ENCODE measurements at places on chromosomes 16 and 17.

GRCh38 chr16:19861811-19862327, 22.8 kb downstream of the GPRC5B start:
- DNase-seq: no peak

DNA sequence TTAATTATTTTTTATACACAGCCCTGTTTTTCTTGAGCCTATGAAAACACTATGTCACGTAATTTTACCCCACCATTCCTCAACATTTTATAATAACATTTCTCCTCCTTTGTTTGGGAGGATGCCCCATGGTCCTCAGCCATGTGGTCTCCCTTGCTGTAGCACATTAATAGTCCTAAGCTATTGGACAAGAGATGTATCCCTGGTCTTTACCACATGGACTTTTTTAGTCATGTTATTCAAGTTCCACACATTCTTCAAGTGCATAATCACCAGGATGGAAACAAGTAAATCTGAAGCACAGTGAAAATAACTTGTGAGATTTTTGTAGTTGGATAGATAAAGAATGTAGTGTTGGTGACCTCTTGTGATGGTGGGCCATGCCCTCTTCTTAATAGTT, 2.0 kb upstream of the KRTAP2-3 start:
- no peak for DNase-seq

DNA sequence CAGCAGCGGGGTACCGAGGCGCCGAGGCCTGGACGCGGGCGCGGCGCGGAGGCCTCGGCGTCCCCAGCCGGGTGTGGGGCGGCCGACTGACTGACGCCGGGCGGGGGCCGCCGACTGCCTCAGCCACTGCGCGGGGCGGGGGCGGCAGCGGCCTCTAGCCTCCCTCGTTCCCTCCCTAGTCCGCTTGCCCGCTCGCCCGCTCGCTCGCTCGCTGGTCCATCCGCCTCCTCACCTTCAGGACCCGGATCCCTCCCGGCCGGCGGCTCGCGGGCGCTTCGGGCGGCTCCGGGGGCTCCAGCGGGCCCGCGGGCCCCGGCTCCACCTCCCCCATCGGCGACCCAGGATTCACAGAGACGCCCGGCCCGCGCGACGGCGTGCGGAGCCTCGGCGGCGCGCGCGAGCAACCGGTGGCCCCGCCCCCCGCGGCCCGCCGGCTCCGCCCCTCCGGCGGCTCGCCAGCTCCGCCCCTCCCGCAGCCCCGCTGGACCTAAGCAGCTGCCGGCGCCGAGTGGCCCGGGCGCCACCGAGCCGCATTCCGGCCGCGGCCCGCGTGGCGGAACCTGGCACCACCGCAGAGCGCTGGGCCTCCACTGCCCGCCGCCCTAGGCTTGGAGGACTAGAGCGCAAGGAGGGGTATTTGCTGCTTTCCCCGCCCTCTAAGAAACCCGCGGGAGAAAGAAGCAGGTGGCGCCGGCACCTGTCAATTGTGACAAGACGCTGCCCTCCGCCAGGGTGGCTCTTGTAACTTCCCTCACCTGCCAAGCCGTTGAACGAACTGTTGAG, 773 bp downstream of the PHLPP2 start:
- DNase-seq: peak; percentile 87

- DNase-seq: peak; percentile 33
These were observed 13.0 kb downstream of the NMRAL1 start for GRCh38 chr16:4461250-4462085.

DNA sequence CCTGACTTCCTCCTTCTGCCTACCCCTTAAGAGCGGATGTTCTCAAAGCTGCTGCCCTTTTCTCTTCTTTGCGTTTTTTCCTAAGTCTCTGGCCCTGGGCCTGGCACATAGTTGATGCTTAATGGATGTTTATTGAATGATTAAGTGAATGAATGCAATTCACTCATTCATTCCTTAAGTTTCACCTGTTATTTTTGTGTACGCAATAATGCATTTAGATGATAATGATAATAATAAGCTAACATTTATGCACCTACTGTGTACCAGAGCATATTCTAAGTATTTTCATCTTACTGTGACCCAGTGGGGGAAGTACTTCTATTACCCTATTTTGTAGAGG, 4.4 kb downstream of the CCL5 start:
- no peak for DNase-seq

- DNase-seq: peak; percentile 91
These were observed 28.3 kb downstream of the TTC19 start for GRCh38 chr17:16027708-16028584.

GRCh38 chr16:4323071-4323844, 7.4 kb downstream of the GLIS2 start:
- no peak for DNase-seq

DNA sequence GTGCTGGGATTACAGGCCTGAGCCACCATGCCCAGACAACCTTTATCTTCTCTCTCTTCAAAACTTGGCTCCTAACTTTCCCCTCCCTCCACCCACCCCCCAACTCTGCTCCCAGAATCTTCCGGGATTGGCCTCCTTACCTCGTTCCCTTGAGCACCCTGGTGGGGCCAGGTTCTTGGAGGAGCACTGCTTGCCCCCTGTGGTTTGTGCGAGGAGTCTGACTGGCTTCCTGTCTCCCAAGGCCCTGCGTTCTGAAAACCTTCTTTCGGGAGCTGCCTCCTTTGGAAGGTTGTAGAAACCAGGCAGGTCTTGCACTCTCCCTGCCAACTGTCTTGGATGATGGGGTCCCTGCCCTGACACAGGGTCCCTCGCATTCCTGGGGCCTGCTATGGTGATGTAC, 19.8 kb downstream of the PLXDC1 start:
- no peak for DNase-seq

- no peak for DNase-seq
These were observed 32.0 kb upstream of the DOC2B start for GRCh38 chr17:213286-214105.

GRCh38 chr16:85612191-85612800, 826 bp upstream of the GSE1 start:
- peak; percentile 95 for DNase-seq

DNA sequence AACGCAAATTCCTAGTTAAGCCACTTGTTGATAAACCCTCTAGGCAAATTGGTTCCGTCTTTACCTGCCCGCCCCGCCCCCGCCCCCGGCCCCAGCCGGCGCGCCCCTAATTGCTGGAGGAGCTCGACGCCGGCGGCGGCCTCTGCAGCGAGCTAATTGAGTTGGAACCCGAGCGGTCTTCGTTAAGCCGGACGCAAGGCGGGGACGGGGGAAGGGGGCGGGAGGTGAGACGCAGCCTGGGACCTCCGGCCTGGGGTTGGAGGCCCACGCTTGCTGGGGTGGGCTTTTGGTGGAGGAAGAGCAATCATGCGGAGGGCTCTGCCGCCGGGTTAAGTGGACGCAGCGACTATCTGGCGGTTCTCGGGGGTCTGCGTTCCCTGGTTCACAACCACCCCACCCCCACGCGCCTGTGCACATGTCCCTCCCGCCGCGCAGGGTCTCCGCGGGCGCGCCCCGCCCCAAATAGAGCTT, 12.7 kb upstream of the FOXF1 start:
- DNase-seq: no peak

- no peak for DNase-seq
These were observed 8.3 kb upstream of the MPHOSPH6 start for GRCh38 chr16:82178352-82178751.

DNA sequence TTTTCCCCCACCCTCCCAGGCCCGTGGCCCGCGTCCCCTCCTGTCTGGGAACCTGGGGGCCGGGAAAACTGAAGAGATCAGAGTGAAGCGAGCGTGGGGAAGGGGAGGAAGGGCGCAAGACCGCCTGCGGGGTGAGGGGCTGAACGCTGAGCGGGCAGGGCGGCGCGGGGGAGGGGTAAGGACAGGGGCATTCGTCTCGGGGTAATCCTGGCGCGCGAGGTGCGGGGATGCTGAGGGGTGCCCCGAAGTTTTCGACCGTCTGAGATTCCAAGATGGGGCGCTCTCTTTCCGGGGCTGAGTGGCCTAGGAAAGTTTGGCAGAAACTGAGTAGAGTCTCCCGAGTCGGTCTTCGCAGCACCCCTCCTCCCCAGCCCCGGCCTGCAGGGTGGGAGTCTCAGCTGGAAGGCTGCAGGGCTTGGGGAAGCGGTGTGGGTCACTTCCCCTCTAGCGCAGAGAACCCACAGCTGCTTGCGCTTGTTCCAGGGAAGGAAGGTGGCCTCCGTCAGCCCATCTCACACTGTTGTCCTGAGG, 555 bp downstream of the TTYH2 start:
- DNase-seq: peak; percentile 49

DNA sequence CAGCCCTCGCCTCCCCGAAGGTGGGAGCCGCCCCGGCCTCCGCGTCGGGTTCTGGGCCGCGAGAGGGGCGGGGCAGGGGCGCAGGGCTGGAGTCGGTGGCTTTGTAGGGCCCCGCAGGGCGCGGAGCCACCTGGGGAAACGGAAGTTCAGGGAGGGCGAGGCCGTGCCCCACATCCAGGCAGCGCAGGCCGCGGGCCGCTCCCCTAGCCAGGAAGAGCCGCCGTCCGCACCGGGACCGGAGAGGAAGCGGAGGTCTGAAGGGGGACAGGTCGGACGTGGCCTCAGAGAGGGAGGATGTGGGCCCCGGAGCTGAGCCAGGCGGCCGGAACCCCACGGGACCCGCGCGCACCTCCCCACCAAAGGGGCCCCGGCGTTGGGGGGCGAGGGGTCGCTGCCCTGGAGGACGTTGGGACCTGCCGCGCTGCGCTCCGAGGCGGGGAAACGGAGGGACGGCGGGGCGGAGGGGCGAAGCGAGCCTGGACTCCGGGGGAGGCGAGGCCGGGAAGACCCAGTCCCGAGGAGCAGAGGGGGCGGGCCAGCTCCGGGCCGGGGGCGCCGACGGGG, 482 bp upstream of the SLC16A3 start:
- peak; percentile 72 for DNase-seq

DNA sequence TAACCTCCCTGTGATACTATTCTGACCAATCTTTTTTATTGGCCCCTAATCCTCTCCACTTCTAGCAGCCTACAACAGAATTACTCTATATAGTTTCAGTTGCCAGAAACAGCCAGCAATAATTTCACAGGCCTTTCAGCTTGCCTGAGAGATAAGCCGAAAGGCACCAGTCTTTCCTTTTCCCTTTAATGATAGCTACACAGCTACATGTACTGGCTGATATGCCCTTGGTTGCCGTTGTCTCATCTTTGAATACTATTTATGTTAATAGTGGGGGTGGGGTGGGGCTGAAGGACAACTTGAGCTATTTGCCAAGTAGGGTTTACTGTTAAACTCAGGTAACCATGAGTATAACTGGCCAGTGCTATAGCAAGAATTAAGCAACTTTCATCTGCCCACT, 35.8 kb upstream of the RASL10B start:
- no peak for DNase-seq
